NCI-H1105 (cell line): ENCODE measurements at places on chromosomes 5 and 9.

DNA sequence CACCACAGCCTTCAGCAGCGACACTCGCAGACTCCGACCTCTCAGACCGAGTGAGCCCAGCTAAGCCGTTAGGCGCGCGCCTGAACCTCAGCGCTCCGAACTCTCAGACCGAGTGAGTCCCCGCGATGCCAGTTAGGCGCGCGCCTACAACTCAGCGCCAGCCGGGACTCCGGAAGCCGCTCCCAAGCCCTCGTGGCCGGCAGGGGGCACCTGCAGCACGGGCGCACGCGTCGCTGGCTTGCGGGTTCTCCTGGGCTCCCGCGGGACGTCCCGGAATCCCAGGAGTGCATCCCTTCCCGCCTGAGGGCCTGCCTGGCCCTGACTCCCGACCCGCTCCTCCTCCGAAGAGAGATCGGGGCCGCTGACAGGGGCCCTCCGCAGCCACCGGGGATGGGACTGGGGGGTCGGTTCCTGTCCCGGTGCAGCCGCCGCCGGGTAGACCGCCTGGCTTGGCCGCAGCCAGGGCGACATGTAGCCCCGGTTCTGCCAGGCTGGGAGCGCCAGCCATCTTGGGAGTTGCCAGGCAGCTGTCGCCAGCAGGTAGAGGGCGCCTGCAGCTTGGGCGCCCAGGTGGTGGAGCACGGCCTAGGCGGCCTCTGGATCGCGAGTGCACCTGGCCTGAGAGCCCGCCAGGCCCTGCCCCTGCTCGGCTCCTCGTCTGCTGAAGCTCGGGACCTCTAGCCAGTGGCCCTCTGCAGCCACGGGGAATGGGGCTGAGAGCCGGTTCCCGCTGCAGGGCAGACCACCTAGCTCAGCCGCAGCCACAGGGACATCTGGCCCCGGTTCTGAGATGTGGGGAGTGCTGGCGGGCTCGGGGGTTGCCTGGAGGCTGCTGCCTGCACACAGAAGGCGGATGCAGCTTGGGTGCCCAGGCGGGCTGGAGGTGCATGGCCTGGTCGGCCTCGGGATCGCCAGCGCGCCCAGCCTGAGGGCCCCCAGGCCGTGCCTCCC, at the start of gene ANKRD18A:
Gene ANKRD18A (minus strand): TSS at position 114 of the 951 bp plus-strand sequence. CDS start 311 bp downstream, outside the sequence.
- DNase-seq, result peak; percentile 88

DNA sequence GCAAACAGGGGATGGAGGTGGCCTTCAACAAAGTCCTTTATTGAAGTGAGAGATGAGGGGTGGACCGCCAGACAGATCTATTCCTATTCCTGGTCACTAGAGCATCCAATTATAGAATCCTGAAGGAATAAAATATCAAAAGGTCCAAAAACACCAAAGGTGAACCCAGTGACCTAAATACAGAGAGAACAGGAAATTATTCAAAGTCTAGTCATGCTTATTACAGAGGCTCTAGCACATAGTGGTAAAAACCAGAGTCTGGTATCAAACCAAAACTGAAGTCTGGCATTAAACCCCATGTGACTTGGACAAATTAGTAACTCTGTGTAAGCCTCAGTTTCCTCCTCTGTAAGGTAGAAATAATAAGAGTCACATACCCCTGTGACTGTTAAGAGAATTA, 100.5 kb upstream of the SNX2 start:
- no peak for DNase-seq

DNA sequence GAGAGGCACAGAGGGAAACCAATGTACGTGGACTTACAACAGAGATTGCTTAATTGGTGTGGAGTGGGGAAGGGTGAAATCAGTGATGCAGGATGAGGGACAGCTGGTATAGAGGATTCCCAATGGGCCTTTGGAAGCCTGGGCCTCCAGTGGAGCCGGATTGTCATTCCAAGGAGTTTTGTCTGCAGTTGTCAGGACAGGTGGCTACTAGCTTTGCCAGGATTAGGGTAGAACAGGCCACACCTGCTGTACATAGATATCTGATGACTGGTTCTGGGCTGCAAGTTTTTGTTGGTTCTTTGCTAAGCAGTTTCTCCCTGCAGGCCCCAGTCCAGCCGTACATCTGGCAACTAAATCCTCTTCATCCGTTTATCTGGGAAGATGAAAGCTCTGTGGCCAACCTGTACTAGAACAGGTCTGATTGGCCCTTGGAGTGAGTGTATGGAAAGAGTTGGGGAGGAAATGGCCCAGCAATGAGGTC, 4.2 kb downstream of the SKP2 start:
- DNase-seq, result no peak

- DNase-seq, result no peak
These were observed 24.3 kb downstream of the HMHB1 start for GRCh38 chr5:143836161-143836725.

DNA sequence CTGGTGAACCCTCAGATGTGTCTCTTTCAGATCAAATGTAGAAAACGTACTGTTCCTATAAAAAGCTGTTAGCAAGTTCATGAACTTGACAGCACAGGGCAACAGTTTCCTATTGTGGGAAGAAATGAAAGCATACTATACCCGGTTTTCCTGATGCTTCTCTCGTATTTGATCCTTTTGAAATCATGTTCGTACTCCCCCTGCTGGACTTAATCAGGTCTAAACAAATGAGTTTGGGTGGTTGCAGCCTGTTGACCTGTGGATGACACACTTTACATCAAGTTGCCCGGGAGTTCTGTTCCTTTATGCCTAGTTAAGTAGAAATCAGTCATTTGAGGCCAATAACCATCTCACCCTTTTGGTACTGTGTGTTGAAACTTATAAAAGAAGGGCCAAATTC, 1992.3 kb downstream of the MAT2B start:
- DNase-seq, result no peak

DNA sequence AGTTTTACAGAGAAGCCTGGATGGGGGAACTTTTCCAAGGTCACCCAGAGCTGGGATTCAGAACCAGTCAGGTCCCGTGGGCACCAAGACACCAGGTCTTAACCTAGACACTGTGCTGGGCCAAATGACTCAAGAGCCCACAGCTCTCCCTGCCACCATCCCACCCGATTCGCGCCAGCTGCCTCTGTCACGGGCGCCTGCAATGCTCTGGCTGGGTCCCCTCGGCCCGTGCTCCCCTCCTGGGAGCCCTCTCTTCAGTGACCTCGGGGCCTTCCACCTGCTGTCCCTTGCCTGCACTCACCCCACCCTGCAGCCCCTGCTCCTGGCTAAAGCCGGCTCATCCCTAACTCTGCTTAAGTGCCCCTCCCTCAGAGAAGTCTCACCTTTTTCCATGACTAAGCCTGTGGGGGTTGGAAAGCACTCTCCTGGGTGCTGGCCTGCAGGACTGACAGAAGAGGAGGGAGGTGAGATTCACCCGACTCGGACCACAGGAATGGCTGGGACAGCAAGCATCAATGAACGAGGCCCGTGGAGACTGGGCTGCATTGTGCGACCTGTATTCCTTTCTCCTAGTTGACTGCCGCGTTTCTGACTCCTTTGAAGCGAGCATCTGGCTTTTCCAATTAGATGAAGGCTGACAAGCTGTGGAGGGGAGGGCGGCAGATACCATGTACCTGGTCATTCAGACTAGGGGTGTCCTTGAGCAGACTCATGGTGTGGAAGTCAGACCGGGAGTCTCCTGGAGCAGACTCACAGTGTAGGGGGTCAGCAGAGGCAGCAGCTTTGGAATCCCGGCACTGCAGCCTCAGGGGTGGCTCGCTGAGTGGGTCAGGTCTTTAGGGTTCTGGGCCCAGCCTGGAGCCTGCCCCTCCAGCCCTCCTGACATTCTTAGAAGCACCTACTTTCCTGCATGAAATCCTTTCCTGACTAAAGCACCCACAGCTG, 5.8 kb upstream of the IL4 start:
- no peak for DNase-seq

DNA sequence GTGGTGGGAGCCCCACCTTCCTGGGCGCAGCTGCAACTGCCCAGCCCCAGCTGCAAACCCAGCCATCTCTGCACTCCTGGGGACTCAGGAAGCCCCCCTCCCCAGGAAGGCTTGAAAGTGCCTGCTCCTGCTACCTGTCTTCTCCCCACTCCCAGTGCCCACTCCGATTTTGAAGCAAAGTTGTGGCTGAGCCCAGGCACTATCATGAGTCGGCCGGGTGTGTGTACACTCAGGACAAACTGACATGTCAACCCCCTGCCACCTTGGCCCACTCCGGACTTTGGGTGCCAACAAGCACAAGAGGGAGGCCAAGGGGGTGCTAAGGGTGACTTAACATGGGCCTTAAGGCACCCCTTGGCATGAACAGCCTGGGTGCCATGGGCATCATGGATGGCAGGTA, 325.5 kb upstream of the PTGER4 start:
- no peak for DNase-seq

- no peak for DNase-seq
These were observed 57.5 kb upstream of the PAPPA start for GRCh38 chr9:116096046-116096445.

- no peak for DNase-seq
These were observed 107.2 kb upstream of the RAD23B start for GRCh38 chr9:107175816-107176435.

GRCh38 chr9:93094658-93095204, 1.3 kb upstream of the CARD19 start:
- no peak for DNase-seq

GRCh38 chr9:108996643-108997042, 16.7 kb downstream of the CTNNAL1 start:
- no peak for DNase-seq

DNA sequence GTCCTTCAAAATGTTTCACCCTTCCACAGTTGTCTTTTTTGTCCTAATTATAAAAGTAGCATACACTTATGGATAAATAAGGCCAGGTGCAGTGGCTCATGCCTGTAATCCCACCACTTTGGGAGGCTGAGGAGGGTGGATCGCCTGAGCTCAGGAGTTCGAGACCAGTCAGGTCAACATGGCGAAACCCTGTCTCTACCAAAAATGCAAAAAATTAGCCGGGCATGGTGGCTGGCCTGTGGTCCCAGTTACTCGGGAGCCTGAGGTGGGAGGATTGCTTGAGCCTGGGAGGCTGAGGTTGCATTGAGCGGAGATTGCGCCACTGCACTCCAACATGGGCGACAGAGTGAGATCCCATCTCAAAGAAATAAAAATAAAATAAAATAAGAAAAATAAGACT, 1.6 kb downstream of the C5orf52 start:
- no peak for DNase-seq

- peak; percentile 71 for DNase-seq
These were observed 25.7 kb downstream of the DPYSL3 start for GRCh38 chr5:147483961-147484707.

- no peak for DNase-seq
These were observed 20.6 kb downstream of the NSD1 start for GRCh38 chr5:177154003-177154643.

GRCh38 chr5:174844971-174845370, 120.6 kb downstream of the MSX2 start:
- no peak for DNase-seq

GRCh38 chr9:103471241-103471640, 476.1 kb downstream of the CYLC2 start:
- no peak for DNase-seq

DNA sequence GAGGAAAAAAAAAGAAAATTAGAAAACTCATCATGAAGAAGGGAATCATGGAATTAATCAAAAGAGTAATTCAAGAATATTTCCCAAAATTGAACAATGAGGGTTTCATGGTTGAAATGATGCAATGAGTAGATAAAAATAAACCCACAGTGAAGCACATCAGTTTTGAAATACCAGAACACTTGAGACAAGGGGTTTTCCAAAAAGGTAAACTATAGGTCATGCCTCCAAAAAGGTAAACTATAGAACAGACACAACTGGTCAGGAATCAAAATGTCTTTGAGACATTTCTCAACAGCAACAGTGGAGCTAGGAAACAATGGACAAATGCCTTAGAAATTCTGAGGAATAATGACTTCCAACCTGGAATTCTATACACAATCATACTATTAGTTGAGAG, 60.2 kb upstream of the PCSK5 start:
- DNase-seq, result no peak

- no peak for DNase-seq
These were observed 337.2 kb upstream of the CDH6 start for GRCh38 chr5:30856242-30856641.

DNA sequence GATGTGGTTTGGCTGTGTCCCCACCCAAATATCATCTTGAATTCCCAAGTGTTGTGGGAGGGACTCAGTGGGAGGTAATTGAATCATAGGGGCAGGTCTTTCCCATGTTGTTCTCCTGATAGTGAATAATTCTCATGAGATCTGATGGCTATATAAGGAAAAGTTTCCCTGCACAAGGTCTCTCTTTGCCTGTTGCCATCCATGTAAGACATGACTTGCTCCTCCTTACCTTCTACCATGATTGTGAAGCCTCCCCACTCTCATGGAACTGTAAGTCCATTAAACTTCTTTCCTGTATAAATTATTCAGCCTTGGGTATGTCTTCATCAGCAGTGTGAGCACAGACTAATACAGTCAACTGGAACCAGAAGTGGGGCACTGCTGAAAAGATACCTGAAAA, 262.4 kb upstream of the RFX3 start:
- DNase-seq, result no peak

GRCh38 chr9:90843525-90843924, 41.9 kb downstream of the SYK start:
- no peak for DNase-seq

GRCh38 chr9:134297083-134297410, 29.2 kb upstream of the RXRA start:
- no peak for DNase-seq

DNA sequence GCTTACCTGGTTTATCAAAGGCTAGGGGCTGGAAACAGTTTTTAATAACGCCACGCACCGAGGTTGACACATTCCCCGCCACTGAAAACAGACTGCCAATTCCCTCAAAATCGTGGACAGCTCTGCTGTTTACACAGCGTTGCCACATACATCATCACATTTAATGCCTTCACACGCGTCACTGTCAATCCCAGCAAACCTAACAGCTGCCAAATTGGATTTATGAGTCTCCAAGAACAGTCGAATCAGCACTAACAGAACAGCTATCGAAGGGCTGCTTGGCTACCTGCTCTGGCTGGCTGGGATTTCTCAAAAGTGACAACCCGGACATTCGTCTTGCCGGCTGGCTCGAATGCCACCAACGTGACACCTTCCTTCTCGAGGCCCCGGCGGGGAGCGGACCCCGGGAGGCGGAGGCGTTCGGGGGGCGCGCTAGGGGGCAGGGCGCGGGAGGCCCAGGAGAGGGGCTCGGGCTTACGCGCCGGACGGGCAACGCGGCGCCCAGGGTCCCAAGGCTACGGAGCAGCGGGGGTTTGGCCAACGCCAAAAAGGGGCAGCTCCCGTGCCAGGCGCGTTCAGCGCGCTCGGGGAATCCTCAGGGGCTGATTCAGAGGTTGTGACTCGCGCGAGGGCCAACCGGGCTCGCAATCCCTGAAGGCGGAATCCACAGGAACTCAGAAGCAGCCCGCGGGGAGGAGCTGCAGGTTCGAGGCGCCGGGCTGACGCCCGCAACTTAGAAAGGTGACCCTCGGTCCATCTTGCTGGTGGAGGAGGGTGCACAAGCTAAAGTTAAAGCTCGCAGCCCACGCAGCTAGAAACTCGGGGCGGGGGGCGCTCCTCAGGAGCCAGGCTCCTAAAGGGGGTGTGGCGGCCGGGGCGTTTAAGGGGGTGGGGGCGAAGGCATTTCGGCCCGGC, 1.2 kb downstream of the CDC14B start:
- no peak for DNase-seq

DNA sequence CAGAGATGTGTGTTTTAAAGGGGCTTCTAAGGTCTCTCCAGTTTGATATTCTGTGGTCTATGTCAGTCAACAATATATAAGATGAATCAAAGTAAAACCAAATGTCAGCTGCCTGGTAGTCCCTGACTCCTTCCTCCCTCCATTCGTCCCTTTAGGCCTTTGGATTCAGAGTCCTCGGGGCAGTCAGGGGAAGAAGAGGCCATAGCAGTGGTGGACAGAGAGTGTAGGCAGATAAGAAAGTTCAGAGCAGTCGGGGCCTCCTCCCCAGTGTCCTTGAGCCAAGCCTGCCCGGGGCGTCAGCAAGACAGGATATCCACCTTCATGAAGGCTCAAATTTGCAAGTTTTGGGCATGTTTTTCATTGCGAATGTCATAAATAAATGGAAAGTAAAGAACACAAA, 110.6 kb downstream of the ADAMTS16 start:
- no peak for DNase-seq
